Suprapubic skin (tissue), 4 donors: ENCODE measurements at places on chromosomes 16 and 17. TPM values are rescaled to one million over a fixed set of nuclear protein-coding genes. Genes with fewer than 3 reads are reported as not detected.

TRPV2 gene
- 3.0 TPM for total RNA-seq

GP1BA gene
- total RNA-seq, result not detected

CES5A gene
- not detected for total RNA-seq

HSPB9 gene
- 0.48 TPM for total RNA-seq

FZD2 gene
- 2.1 TPM for total RNA-seq

KPNB1 gene
- 100 TPM for total RNA-seq

KCTD2 gene
- 31.6 TPM for total RNA-seq

MYO15A gene
- 0.42 TPM for total RNA-seq

CDC6 gene
- 5.3 TPM for total RNA-seq

ENPP7 gene
- not detected for total RNA-seq

CDK3 gene
- total RNA-seq, result 5.6 TPM

RNF222 gene
- total RNA-seq, result 12.0 TPM
